ENCODE measurements at places on chromosomes 12 and 14.

DNA sequence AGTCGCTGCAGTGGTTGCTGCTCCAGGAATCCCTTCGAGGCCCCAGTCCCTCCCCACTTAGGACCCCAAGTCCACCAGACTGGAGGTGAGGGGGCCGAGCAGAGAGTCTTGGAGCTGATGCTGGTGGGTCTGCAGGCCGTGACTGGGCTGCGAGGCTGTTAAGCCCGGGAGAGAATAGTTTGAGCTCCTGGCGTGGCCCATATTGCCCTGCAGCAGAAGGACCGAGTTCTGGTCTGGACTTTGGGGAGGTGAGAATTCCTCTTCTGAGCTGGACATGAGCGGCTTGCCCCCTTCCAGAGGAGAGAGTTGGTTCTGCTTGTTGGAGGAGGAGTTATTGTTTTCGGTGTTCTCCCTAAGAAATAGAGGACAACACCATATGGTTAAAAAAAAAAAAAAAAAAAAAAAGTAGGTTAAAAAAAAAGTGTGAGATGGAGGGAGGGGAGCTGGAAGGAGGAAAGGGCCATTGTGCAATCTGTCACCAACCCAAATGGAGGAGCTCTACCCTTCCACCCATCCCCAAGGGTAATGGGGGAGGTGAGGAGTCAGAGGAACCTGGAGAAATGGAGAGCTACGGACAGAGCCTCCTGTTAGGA is 3.0 kb downstream of the SIX1 start:
- no peak for DNase-seq

DNA sequence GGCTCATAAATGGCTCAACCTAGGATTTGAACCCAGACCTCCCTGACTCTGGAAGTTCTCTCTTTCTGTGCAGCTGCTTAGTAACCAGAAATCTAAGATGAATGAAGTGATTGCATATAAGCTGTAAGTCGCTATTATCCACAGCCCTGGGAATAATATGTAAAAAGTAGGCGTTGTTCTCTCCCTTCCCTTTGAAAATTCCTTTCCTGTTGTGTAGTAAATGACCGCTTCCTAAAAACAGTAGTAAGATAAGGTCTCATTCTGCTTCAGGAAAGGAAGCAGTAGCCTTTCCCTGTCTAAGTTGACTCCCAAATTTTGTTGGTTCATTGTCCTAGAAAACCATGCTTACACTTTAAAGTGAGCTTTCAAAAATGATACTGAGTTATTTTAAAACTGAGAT is 418.3 kb downstream of the EGLN3 start:
- DNase-seq, result no peak

DNA sequence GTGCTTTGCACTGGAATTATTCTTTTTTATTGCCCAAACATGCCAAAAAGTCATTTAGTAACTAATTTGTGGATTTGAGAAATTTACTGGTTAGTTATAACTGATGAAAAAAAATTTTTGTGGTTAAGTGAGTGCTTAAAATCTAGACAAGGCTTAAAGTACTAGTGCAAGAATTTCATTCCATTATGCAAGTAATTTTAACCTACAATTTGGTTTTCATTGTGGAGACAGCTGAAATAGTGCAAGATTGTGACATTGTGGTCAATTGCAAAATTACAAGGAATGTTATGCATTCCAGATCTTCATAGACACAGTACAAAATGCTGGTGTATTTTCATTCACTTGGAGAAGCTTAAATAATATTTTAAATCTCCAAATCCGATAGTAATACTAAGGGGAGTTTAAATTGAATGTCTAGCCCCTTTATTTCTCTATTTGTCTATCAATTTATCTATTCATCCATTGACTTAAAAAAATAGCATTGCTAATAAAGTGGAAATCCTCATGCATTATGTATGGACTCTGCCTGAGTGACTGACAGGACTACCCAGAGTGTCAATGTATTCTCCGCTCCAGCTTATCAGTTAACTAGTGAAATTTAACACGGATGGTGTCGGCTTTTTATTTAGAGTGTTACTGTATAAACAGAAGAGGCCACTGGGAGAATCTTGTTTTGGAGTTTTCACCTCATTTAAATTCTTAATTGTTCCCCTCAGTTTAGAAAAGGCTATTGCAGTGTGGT is 125.9 kb downstream of the ALX1 start:
- no peak for DNase-seq

DNA sequence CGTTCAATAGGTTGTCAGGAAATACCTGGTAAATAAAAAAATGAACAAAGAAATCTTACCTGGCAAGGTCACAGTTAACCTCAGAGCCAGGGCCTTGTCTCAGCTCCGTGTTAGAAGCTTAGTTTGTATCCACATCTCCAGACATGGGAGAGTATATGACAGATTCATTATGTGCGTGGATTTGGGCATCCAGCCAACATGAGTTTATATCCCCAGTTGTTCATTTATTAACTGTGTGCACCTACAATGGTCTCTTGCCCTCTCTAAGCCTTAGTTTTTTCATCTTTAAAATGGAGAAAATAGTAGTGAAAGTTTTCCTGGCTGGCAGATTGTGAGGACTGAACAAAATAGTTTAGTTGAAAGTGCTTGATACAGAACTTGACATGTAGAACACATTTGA is 437.8 kb downstream of the NPAS3 start:
- DNase-seq, result no peak

DNA sequence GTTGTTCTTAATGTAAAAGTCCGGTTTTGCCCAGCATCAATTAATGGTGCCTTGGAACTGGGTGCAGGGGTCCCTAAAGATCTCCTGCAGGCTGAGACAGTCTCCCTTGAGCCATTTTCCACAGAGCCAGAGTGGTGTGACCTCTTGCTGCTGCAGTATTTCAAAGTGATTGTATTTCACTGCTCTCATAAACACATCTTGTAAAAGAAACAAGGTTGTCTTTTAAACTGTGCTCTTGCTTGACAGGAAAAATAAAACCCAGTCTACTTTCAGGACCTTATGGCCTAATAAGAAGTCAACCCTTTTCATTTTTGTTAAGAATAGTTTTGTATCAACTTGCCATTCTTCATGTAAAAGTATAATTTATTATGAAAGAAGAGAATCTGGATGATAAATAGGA is 44.7 kb downstream of the TMEM117 start:
- DNase-seq, result no peak

GRCh38 chr12:95131589-95132340 is 58.3 kb upstream of the NR2C1 start:
- DNase-seq, result no peak

DNA sequence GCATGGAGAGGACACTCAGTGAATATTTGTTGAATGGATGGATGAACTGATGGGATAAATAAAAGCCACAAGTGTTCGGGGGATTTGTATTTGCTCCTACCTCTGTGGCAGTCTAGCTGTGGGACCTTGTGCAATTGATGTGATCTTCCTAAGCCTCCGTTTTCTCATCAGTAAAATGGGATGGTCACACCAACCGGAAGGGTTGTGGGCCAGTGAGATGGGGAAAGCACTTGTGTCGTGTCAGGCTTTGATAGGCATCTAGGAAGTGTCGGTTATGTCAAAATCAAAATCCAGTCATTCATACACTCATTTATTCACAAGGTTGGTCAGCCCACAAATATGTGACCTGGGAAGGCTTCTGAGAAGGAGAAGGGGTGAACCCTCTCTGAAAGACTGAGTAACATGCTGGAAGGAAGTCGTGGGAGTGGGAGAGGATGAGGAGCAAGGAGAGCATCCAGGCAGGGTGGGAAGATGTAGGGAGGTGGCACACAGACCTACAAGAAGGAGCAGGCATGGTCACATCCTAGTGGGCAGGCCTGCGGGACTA is 7.8 kb upstream of the SERPINA9 start:
- DNase-seq, result no peak

GRCh38 chr14:74563233-74563585 is 48.8 kb downstream of the LTBP2 start:
- DNase-seq, result no peak

- no peak for DNase-seq
These were observed 110.7 kb downstream of the SLC25A21 start for GRCh38 chr14:37061697-37062096.

DNA sequence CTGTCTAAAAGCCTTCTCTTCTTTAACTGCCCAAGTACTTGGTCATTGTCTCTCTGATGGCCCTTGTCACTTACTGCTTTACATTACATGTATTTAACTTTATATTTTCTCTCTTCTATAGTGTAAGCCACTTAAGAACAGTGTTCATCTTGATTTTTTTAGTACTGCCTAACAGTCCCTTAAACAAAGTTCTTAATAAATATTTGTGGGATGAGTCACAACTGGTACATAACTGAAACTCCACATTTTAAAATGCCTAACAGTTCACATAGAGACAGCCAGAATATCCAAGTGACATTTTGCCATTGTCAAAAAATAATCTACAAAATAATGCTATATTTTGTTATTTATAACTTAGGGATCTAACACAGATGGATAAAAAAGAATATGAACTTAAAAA is 146.6 kb downstream of the STXBP6 start:
- no peak for DNase-seq

Data from type B pancreatic cell (in vitro differentiated cells).